Stimulated activated CD4-positive, alpha-beta T cell treated with anti-CD3 and anti-CD28 coated beads, Interleukin-4, amount 100 ng/mL, for 4 hours (primary cell): ENCODE measurements at places on chromosomes 16 and 17.

DNA sequence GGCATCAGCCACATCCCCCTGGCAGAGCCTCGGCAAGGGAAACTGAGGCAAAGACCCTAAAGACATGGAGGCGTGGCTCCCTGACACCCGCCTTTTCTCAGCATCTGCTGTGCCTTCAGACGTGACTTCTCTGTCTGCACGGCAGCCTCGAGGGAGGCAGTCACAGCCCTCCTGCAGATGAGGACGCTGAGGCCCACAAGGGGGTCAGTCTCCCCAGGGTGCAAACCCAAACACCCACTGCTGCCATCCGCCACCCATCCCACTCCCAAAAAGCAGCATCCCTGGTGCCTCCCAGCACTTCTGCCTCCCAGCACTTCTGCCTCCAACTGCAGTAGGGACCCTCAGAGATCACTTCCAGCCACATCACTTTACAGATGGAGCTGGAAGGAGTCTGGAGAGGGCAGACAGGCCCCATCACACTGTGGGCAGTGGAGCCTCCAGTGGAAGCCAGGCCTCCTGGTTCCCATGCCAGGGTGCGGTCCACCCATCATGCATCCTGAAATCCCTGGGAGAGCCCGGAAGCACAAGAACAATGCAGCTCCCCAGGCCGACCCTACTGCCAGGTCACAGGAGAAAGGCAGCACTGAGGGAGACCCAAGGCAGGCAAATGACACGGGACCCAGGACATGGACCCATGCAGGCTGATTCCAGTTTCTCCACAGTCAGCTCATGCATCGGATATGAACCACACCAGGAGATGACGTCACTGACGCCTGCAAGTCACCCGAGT is 23.8 kb downstream of the KDM8 start:
- no peak for DNase-seq

GRCh38 chr16:55500530-55501011 is 8.3 kb upstream of the LPCAT2 start:
- DNase-seq, result no peak

DNA sequence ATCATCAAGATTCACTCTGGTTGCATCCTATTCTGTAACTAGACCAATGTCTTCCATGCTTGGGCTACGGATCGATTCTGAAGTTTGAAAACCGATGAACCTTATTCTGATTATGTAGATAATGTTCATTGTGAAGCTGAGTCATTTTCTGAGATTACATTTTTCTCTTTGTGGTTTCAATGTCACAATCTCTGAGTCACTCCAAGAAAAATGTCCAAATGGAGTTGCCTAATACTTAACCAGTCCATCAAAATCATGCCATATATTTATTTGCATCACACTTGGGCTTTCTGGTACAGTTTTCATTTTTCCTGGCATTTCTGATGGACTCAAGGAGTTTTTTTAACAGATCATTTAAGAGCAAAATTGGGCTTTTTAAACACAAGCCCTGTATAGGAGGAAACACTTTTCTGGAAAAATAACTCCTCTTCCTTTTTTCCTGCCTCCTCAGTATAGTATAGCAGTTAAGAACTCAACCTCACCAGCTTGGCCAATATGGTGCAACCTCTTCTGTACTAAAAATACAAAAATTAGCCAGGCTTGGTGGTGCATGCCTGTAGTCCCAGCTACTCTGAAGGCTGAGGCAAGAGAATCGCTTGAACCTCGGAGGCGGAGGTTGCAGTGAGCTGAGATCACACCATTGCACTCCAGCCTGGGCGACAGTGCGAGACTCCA is 17.5 kb downstream of the CACNG3 start:
- DNase-seq, result no peak

DNA sequence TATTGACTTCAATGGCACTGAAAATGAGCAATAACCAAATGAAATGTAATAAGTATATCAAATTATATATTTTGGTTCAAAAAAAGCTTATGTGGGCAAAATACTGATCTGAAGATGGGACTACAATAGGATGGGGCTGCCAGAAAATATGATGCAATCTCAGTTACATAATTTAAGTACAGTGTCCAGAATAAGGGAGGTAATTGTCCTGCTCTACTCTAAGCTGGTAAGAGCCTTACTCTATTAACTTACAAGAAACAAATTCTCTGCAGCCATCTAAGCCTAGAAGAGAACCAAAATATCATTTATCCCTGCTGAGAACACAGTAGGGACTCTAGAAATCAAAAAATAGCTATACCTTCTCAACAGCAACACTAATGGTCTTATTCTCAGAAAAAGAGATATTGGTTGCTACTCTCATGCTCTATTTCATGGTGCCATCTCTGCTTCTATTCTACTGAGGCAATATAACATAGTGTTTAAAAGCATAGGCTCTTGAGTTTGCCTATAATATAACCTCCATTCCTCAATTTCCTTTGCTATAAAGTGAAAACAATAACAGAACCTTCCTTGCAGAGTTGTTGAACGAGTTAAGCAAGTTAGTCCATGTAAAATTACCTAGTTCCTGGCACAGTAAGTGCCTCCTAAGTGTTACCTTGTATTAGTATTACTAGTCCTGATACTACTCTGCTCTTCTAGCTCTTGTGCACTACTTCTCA is 19.9 kb downstream of the NQO1 start:
- no peak for DNase-seq

DNA sequence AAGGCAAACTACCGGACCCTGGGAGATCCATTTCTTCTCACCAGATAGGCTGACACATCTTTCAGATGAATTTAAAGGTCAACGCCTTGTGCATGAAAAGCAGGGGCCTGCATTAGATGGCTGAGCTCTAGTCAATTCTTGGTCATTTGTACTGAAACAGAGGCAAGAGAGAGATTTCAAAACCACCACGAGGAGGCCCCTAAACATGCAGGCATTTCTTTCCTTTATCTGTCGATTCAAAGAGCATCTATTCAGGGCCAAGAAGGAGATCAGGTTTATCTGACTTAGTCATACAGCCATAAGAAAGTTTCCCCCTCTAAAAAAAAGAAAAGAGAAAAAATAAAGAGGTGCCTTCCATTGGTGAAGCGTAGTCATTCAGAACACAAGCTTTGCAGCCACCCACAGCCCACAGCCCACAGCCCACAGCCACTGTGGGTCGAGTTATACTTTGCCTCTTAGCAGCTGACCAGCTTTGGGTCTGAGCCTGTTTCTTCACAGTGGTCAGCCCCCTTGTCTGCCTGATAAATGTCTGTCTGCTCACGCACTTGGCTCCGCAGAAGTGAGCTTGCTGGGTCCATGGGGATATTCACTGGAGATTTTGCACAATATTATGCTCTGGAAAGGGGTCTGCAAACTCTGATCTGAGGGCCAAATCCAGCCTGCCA is 207.5 kb downstream of the CDH13 start:
- no peak for DNase-seq

GRCh38 chr16:67783353-67783725 is 23.0 kb downstream of the RANBP10 start:
- no peak for DNase-seq

- no peak for DNase-seq
Observed at GRCh38 chr17:73308017-73308823, 3.6 kb downstream of the CDC42EP4 start.

- DNase-seq, result no peak
Observed at GRCh38 chr17:64295146-64295545, 32.1 kb upstream of the TEX2 start.

- no peak for DNase-seq
Observed at GRCh38 chr17:81891303-81891552, 158 bp downstream of the ALYREF start.

DNA sequence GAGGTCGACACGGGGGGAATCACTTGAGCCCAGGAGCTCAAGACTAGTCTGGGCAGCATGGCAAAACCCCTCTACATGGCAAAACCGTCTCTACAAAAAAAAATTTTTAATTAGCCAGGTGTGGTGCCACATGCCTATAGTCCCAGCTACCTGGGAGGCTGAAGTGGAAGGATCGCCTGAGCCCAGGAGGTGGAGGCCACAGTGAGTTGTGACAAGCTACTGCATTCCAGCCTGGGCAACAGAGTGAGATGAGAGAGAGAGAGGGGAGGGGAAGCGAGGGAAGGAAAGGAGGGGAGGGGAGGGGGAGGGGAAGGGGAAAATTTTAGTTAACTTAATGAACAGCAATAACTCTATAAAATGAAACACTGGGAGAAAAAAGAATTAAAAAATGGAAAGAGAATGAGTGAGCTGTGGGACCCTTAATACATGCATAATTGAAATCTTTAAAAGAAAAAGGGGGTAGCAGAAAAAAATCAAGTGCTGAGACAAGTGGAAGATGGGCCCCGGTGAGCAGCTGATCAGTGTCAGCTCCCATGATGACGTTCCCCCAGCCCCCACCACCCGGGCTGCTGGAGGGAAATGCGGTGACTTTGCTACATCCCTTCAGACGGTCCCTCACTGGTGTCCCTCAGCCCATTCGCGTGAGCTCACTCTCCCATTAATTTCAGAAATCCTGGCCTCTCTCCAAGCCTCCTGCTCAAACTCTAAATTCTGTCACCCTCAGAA is 2.7 kb downstream of the ASGR2 start:
- no peak for DNase-seq

GRCh38 chr17:50218071-50218759 is 16.8 kb upstream of the COL1A1 start:
- DNase-seq, result no peak

- DNase-seq, result peak; percentile 22
Observed at GRCh38 chr17:36602030-36602748, 806 bp downstream of the MRM1 start.

- DNase-seq, result no peak
Observed at GRCh38 chr17:62625184-62625869, 2.1 kb upstream of the MRC2 start.

GRCh38 chr16:66539623-66540469 is 10.1 kb downstream of the TK2 start:
- DNase-seq, result no peak

DNA sequence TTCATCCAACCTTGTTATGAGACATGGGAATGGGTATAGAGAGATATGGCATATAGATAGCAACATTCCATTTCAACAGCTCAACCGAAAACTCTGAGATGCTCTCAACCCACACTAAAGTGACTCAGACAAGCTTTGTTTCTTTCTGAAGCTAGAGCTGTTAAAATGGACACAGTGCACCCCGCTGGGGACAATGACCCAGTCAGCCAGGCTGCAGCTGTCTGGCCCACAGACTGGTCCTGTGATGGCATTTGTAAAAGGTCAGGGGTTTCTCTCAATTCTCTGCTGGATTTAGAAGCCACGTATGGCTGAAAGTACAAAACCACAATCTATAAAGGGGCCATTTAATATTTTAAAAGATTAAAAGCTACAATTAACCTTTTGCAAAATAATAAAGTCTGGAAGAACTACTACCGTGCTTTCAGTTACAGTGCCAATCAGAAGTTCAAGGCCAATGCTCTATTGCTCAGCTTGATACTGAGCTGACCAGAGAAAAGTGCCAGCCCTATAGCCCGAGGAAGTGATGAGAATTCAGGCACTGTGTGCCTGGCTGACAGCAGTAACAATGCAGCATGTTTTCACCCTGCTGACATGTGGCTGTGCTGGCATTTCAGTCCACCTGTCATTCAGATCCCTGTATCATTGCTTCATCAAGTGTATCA is 60.2 kb downstream of the TEX2 start:
- DNase-seq, result no peak

GRCh38 chr17:17058304-17058703 is 16.0 kb downstream of the MPRIP start:
- no peak for DNase-seq

GRCh38 chr17:79955167-79955549 is 80.5 kb downstream of the TBC1D16 start:
- no peak for DNase-seq

DNA sequence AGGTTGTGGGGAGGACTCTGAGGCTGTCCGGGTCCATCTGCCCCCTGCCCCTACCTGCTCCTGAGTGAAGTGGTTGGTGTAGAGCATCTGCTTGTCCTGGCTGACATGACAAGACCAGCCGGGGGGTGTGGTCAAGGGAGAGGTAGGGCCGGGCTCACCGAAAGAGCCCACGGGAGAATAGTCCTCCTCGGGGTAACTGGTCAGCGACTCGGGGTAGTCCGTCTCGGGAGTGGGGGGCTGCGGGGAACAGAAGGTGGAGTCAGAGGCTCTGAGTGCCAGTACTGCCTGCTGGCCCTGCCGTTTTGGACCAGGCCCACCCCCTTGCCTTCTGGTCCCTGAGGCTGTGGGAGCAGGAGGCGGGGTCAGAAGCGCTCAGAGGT is 27.8 kb downstream of the ARHGAP27 start:
- no peak for DNase-seq

DNA sequence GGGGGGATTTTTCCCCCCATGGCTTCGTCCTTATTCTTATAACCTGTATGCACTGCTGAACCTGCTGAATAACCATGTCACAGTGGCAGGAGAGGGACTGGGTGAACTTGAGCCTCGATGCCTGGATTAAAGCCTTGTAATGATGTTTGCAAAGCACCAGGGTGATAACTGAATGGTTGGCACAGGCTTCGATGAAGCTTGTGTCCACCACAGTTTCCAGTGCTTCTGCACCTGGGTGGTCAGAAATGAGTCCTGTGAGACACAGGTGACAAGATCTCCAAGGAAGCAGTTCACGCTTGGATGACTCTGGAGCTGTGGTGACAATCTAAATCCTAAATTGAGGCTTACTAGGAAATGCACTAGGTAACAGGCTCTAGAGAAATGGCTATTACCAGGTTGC is 729.3 kb downstream of the MAF start:
- DNase-seq, result no peak

DNA sequence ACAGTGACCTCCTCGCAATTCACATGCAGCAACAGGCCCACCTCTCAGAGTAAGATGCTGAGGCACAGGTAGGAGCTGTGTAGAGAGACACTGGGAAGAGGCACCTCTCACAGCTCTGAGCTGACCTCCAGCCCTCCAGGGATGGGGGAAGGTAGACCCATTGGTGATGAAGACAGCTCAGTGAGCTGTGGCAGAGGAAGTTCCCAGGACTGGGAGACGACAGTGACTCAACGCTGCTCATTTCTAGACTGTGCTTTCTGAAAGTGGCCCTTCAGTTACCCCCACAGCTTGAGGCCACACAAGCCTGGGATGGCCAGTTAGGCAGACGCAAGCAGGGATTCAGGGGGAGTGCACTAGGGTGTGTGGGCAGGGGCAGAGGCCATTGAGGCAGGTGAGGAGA is 2073.2 kb downstream of the TP53TG3F start:
- no peak for DNase-seq

- no peak for DNase-seq
Observed at GRCh38 chr17:1260770-1261161, 9.5 kb upstream of the BHLHA9 start.

GRCh38 chr17:43834106-43834505 is 1.2 kb upstream of the MPP3 start:
- DNase-seq, result no peak
